ENCODE measurements at places on chromosomes 13 and 19.

GRCh38 chr13:113963376-113963775 is 10.5 kb downstream of the C13orf46 start:
- no peak for DNase-seq

- no peak for DNase-seq
Measured at GRCh38 chr13:31747291-31747690, 8.0 kb downstream of the RXFP2 start.

GRCh38 chr13:97278435-97279411 is 56.6 kb downstream of the MBNL2 start:
- no peak for DNase-seq

GRCh38 chr13:50415428-50415827 is 400.2 kb downstream of the KCNRG start:
- DNase-seq, result no peak

DNA sequence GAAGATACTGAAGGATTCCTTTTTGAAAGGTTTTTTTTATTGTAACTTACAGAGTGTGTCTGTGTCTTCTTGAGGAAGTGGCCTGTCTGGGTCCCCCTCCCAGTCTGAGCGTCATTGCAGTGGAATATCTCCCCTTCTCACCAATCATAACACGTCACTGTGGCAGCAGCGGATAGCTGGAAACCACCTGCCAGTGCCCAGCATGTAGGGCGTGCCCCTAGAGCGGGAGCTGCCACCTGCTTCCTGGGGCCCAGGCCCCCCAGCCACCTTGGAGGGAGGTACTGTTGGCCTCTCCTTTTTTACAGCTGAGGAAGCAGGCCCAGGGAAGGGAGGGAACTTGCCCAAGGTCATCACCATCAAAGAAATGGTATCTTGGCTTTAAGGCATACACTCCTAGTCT is 4.6 kb upstream of the DNM2 start:
- no peak for DNase-seq

- no peak for DNase-seq
Measured at GRCh38 chr19:13072188-13072908, 30.3 kb downstream of the LYL1 start.

DNA sequence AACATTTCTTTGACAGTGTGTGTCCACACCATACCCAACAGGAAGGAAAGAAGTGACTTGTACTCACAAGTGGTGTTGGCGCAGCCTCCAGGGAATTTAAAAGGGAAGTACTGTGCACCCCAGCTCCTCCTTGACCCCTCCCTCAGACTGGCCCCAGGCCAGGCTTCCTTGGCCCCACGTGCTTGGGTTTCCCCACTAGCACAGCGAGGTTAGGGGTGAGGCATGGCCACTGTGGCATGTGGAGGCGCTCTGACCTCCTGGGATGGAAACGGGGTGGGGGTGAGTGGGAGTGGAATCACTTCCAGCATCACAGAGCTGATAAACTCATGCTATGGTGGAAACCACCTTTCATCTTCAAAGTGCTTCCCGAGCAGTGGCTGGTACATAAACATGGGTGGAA is 168.6 kb downstream of the ZNF536 start:
- no peak for DNase-seq

DNA sequence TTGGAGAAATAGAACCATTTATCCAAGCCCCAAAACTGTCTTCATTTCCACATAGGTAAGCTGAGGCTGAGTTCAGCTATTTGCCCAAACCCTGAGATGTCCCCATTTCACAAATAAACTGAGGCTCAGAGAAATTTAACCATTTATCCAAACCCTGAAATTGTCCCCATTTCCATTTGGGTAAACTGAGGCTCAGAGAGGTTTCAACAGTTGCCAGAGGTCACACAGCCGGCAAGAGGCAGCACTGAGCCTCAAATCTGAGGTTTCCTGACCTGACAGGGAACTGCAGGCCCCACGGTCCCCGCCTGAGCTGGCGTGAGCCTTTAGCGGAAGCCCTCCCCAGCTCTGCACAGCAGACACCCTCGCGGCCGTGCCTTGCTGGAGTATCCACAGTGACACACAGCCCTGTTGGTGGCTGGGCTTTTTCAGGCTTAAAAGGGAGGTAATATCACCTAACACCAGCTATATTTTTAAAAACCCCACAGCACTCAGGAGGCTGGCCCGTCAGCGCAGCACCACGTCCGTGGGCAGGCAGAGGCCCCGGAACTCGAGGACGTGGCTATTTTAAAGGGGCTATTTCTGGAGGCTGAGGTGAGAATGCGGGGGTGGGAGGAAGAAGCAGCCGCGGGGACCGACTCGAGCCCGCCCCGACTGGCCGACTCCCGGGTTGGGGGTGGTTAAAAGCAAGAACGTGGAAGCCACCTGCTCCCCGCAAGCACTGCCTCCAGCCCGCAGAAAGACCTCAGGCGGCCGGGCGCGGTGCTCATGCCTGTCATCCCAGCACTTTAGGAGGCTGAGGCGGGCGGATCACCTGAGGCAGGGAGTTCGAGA is 18.5 kb downstream of the PTPRS start:
- DNase-seq, result no peak

DNA sequence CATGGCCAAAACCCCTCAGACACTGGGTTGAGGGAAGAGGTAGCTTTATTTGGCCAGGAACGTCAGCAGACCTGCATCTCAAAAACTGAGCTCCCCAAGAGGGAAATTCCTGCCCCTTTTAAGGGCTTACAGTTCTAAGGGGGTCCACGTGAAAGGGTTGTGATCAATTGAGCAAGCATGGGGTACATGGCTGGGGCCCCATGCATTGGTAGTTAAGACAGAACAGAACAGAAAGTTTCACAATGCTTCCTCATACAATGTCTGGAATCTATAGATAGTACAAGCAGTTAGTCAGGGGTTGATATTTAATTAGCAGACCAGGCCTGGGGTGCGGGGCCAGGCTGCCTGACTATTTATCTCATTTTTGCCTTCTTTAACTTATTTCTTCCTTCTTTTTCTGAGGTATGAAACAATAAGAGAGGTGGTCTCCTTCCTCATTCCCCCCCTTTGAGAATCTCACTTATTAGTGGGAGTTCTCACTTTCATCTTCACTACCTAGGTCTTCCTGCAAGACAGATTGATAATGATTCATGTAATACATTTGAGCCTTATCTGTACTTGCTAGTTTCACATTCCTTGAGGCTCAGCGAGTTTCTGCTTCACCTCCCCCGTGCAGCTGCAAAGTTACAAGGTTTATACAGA is 84.8 kb downstream of the SLC25A15 start:
- DNase-seq, result no peak

DNA sequence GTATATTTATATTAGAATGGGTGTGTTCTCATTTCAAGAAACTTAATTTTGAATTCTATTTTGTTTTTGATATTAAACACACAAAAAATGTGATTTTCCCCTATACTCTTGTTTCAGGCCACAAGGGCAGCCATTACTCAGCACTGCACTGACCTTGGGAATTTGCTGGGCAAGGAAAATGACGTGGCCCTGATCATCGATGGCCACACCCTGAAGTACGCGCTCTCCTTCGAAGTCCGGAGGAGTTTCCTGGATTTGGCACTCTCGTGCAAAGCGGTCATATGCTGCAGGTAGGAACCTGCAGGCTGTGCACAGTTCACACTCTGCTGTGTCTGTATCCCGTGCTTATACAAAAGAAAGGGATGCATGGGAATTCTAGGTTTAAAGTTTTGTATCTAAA is 327.3 kb downstream of the ATP8A2 start:
- no peak for DNase-seq

DNA sequence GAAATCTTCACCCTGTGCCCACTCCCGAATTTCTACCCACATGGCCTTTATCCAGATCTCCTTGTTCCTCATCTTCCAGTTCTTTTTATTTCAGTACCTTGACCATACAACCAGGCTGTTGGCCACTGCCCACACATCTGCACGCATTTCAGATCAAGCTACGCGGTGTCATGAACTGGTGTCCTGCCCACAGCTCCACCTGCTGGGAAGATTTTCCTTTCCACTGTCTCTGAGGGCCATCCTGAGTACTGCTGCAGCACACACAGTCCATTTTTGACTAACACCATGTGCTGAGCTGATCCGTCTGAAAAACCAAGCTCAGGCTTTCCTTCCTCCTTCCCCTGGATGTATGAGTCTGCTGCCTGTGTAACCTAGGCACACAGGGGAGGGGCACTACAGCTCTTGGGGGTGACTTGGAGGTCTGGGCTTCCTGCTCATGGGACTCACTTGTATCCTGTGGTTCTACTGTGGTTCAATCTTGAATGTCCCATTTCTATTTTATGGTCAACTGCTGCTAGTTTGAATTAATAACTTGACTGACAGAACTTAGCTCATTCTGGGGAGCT is 71.9 kb downstream of the WASF3 start:
- DNase-seq, result no peak

DNA sequence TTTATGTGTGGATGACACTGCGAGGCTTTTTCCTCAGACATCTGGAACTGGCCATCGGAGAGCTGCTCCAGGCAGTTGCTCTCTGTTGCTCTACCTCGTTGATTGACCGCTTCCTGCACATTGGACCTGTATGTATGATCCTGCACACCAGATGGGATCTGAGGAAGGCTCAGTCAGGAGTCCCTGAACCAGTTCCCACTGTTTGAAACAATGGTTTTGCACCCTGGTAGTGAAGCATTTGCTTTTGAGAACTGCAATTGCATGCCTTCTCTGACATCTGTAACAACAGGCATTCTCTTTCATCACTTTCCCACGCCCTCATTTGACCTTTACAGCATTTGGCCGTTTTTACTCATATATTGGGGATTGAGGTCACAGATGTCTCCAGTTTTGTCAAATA is 61.1 kb upstream of the NPAS1 start:
- no peak for DNase-seq

DNA sequence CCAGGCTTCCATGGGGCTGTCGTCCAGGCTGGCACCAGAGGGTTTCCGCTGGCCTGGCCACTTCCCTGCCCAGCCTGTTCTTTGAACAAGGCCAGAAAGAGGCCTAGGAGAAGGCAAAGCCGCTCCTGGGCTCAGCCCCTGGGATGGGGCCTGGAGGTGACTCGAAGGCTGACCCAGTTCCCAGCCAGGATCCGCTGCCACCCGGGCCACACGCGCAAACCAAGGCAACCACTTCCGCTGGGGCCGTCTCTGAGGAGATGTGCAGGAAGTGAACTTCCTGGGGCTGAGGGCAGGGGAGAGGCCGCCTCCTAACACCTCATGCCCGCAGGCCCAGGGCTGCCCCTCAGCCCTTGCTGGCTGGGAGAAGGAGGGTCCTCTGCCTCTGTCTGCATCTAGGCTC is 15.2 kb downstream of the PLEKHF1 start:
- no peak for DNase-seq

- no peak for DNase-seq
Measured at GRCh38 chr19:18743784-18744418, 47.2 kb downstream of the COMP start.

- DNase-seq, result peak; percentile 86
Measured at GRCh38 chr13:98484289-98485219, 92.4 kb downstream of the STK24 start.

GRCh38 chr13:103287659-103288058 is 221.4 kb upstream of the SLC10A2 start:
- DNase-seq, result peak; percentile 1

GRCh38 chr13:34011552-34012085 is 193.7 kb downstream of the RFC3 start:
- no peak for DNase-seq

DNA sequence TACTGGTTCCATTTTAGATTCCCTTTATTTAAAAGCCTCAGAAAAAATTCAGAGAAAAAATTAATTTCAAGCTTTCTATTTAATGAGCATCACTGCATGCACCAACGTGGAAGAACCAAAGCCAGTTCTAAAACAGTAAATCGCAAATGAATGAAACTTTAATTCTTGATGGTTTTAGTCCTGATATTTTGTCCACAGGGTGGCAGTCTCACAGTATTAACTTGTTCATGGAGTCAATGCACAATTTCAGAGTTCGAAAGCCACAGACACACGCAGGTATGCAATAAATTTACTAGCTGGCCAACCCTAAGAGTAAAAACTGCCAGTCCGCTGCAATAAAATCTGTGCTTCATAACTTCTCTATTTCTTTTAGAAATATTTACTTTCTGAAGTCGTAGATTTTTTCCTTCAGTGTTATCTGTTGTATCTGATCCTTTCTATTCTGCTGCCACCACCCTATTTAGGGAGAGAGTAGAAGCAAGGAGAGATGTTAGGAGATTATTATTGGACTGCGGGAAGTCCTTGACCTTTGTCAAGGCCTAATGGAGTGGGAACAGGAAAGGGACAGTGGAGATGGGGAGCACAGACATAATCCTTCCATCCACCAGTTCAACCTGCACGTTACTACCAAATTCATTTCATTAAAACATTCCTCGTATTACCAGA is 7.0 kb upstream of the WBP4 start:
- peak; percentile 19 for DNase-seq

DNA sequence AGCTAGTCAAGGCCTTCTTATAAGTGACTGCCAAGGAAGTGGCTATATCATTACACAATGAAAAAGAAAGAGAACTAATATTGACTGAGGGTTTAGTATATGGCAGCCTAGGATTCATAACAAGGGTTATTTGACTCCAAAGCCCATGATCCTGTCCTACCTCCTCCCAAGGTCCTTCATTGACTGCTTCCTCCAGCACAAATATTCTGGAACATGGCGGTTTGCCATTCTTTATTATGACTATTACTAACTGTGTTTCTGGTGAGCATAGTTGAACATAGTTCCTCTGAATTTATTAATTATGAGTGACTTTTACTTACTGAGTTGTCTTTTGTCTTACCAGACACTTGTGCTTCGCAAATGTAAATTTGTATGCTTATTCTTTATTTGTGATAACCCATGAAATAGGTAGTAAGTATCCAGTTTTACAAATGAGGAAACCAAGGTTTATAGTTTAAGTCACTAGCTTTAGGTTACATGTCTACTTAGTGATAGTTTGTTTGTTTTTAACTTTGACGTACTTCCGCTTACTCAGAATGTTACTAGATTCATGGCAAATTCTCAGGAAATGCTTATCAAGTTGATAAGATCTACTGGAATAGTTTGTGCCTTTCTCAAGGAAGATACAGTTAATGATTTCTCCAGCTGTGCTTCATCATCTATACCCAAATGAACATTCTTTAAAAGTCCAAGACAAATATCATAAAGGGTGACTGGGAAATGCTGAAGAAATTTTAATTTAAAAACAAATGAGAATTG is 15.5 kb upstream of the DCLK1 start:
- DNase-seq, result no peak

GRCh38 chr19:11208561-11209471 is 11.5 kb upstream of the KANK2 start:
- no peak for DNase-seq

DNA sequence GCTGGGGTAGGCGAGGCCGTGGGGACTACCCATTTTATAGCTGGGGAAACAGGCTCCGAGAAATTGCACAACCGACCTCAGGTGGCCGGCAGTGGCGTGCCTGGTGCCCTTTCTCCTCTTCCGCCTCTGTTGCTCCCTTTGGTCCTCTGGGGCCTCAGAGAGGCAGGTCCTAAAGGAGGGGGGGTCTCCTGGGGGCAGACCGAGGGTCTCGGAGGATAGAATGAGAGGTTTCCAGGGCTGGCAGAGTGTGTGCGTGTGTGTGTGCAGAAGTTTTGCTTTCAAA is 11.3 kb downstream of the STX10 start:
- no peak for DNase-seq
